ENCODE measurements at places on chromosomes 16 and 17.

DNA sequence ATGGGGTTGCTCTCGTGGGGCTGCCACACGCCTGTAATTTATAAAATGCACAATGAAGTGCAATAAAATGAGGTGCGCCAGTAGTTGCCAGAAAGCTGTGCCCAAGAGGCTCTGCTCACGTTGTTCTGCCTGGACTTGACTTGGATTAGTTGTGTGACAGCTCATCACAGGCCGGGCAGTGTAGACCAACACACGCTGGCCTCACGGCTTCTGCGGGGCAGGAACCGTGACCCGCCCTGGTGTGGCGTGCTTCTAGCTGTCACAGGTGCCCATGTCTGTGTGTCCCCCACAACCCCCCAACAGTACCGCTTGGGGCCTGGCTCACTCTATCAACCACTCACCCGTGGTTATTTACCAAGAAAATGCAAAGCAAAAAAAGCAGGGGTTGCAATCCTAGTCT, 112.2 kb upstream of the ZNF750 start:
- H3K27me3 ChIP-seq: no peaks in the 10 kb centered on the region
- H3K4me3 ChIP-seq: no peak overlapping the region
- no peaks in the 10 kb centered on the region for H3K4me1 ChIP-seq
- H3K27ac ChIP-seq: no peak overlapping the region
- peak; percentile 55 for DNase-seq

DNA sequence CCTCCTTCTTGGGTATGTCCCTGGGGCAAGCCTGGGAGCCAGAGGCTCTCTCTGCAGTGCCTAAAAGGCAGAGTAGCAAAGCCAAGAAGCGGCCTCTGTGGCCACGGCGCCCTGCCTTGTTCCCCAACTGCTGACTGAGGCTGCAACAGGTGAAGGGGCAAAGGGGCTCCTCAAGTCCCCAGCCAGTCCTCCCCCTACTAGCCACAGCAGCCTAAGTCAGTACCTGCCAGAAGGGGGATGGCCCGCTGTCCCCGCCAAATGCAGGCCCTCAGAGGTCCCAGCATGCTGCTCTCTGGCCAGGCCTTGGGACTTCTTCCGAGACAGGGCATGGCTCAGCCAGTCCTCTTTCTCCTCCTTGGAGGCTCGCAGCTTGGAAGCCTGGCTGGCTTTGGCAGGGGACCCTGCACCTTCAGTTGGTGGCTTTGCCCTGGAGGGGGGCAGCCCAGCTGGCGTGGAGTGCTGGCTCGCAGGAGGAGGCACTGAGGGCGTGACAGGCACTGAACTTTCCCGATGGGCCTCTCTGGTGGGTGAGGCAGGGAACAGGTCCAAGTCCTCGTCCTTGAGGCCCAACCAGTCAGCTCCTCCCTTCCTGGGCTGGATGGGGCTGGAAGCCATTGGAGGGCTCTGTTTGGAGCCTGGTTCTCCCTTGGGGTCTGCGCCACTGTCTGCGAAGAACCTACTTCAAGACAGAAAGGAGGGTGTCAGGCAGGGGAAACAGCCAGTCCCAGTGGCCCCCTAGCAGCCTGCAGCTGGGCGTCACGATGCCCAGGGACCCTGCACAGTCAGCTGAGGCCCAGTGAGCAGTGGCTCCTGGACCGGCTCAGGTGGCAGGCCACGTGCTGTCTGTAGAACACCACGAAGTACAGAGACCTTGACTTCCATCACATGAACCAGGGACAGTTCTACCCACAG, 17.6 kb downstream of the FBF1 start:
- H3K36me3 ChIP-seq: no peaks in the 10 kb centered on the region
- H3K4me1 ChIP-seq: no peaks in the 10 kb centered on the region
- no peaks in the 10 kb centered on the region for H3K27me3 ChIP-seq
- no peak overlapping the region for H3K27ac ChIP-seq
- no peak overlapping the region for H3K4me3 ChIP-seq

GRCh38 chr17:45742251-45742650, 41.9 kb upstream of the CRHR1 start:
- no peak for DNase-seq
- H3K4me1 ChIP-seq: no peaks in the 10 kb centered on the region
- H3K36me3 ChIP-seq: no peaks in the 10 kb centered on the region
- H3K27me3 ChIP-seq: no peaks in the 10 kb centered on the region

GRCh38 chr16:75293173-75293572, 41.7 kb upstream of the BCAR1 start:
- no peak overlapping the region for H3K4me3 ChIP-seq
- H3K4me1 ChIP-seq: peaks cover 4% of the 10 kb centered on the region
- H3K27ac ChIP-seq: peak overlapping the region; percentile 57
- H3K27me3 ChIP-seq: no peaks in the 10 kb centered on the region
- peaks cover 9% of the 10 kb centered on the region for H3K36me3 ChIP-seq

DNA sequence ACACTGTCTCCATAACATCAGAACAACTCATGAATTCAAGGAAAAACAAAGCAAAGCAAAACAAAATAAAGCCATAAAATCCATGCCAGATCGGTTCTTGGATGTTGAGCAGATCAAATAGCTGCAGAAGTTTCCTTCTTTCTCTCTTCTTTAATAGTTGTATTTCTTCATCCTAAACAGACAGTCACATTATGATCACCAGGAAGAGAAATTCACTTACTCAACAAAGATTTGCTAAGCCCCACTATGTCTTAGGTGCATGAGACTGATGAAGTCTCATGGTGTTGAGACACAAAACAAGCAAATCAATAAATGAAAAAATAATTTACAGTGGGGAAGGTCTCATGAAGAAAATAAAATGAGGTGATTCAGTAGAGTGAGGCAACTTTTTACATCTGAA, 72.8 kb downstream of the WIPI1 start:
- no peaks in the 10 kb centered on the region for H3K27me3 ChIP-seq
- H3K4me3 ChIP-seq: no peak overlapping the region
- DNase-seq: no peak
- no peaks in the 10 kb centered on the region for H3K36me3 ChIP-seq
- peaks cover 4% of the 10 kb centered on the region for H3K4me1 ChIP-seq

DNA sequence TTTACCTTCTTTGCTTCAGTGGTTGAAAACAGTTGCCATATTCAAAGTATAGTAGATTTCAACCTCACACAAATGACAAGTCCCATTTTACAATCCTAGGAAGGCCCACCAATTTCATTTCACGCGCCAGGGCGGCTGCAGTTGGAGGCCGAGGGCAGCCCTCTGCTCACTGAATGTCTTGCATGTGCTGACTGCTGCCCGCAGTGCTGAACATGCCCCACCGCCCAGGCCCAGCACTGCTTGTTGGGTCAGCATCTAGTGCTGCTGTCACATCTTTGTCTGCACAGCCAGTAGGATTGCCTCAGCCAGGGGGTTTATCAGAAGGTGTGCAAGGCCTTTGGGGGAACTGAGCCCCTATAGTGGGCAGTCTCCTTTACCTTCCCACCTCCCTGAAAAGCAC, 11.5 kb downstream of the SMCR8 start:
- DNase-seq: no peak
- H3K4me3 ChIP-seq: no peak overlapping the region
- H3K27ac ChIP-seq: no peak overlapping the region
- no peaks in the 10 kb centered on the region for H3K27me3 ChIP-seq
- H3K36me3 ChIP-seq: peaks cover 43% of the 10 kb centered on the region
- H3K4me1 ChIP-seq: no peaks in the 10 kb centered on the region

DNA sequence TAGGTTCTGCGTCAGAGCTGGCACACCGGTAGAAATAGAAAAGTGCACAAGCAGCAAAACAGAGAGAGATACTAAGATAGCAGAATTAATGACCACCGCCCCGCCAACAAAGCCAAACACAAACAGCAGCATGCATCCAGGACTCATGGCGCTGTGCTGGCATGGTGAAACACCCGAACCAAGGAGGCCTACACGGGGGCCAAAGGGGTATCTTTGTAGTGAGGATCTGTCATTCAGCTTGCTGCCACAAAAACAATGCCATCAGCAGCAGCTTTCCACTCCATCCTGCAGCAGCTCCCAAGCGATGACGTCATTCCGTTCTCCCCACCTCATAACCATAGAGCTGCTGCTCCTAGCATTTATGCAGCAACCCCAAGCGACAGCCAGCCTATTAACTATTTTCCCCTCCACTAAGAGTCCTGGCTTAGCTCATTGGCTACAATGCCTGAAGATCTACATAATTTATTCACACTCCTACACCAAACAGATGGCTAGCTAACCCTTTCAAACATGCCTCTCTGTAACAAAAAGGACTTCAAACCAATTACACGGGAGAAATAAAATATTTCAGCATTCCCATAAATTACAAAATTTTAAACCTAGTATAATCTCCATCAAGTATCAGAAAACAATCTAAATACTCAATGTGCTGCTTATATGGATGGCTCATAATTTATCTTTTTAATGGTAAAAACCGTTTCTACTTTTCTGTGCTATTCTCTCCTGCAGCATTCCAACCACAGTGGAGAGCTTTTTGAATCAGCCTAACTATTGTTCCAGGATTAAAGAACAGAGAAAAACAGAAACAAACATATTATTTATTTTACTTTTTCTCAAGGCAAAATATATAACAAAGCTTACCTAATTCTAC, 73.9 kb downstream of the SPAG9 start:
- peak overlapping the region; percentile 33 for H3K4me3 ChIP-seq
- no peaks in the 10 kb centered on the region for H3K27me3 ChIP-seq
- DNase-seq: peak; percentile 91
- H3K27ac ChIP-seq: peak overlapping the region; percentile 73

DNA sequence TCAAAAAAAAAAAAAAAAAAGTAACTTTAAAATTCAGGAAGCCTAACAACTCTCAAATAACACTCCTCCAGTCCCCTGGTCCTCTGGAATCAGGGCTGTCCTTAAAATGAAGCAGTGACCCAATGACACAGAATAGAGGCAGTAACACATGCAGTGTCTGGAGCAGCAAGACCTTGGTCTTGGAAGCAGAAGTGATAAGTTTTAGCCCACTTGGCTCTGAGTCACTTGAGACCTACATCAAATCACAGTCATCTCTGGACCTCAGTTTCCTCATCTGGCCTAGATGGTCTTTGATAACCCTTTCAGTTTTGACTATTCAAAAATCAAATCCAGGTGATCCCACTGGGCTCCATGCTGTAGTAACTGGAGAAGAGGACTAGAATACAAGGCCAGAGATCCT, 39.0 kb downstream of the LYRM1 start:
- H3K27me3 ChIP-seq: no peaks in the 10 kb centered on the region
- H3K36me3 ChIP-seq: no peaks in the 10 kb centered on the region
- H3K4me1 ChIP-seq: no peaks in the 10 kb centered on the region
- H3K4me3 ChIP-seq: no peak overlapping the region
